Fibroblast of skin of right biceps (primary cell): ENCODE measurements at places on chromosomes 2 and 18.
A peak's percentile ranks its signal among the peaks of the same experiment; 100 is the strongest.

- no peak for DNase-seq
These were observed 105.8 kb upstream of the OTOS start for GRCh38 chr2:240246173-240246820.

GRCh38 chr2:240395896-240396622 is 39.4 kb upstream of the GPC1 start:
- no peak for DNase-seq

- no peak for DNase-seq
These were observed 65.7 kb downstream of the ACTR2 start for GRCh38 chr2:65293376-65293775.

- peak; percentile 42 for DNase-seq
These were observed 81.9 kb downstream of the TGOLN2 start for GRCh38 chr2:85245891-85246290.

GRCh38 chr2:42261518-42262195 is 92.5 kb downstream of the EML4 start:
- DNase-seq, result no peak

DNA sequence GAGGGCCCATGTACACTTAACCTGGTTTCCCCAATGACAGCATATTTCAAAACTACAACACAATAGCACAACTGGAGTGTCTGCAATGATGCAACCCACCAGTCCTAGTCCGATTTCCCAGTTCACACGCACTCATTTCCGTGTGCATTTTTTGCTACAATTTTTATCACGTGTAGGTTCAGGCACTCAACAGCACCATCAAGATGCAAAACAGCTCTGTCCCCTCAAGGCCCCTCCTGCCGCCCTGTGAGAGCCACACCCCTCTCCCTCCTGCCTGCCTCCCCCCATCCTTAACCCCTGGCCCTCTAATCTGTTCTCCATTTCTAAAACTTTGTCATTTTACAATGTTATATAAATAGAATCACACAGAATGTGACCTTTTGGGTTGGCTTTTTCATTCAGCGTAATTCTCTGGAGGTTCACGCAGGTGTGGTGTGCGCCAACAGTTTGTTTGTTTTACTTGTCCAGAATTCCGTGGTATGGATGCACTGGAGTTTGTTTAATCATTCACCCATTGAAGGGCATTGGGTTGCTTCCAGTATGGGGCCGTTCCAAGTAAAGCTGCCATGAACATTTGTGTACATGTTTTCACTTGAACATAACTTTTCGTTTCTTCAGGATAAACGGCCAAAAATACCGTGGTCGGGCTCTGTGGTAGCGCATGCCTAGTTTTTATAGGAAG is 8.4 kb downstream of the KCNIP3 start:
- no peak for DNase-seq

DNA sequence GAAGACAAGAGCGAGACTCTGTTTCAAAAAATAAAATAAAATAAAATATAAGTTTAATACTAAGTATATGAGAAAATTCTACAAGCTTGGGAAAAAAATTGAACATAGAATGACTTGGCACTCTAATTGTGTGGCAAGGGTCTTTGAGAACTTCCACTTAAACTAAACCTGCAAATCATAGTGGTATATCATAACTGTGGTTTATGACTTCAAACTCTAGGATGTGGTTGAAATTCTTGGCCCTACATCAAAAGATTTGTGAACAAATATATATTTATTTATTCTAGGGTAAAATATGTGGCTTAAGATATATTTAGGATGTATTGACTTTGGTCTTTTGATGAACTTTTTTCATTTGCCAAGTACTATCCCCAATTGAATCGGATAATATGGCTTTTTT is 3.1 kb upstream of the FAM171B start:
- DNase-seq, result peak; percentile 29

DNA sequence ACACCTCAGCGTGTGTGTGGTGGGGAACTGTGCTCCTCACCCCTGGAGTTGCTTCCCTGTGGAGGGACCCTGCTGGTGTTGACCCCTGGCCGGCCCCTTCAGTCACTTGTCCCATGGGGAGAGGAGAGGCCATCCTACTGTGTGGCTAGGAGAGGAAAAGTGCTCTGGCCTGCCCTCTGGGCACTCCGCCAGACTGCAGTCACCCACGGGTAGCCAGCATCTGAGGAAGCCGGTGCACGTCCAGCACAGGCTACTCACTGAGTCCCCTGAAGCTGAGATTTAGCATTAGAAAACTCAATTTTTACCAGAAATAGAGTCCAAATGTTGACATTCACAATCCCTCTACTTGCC is 211.5 kb upstream of the RAB6C start:
- DNase-seq, result no peak

DNA sequence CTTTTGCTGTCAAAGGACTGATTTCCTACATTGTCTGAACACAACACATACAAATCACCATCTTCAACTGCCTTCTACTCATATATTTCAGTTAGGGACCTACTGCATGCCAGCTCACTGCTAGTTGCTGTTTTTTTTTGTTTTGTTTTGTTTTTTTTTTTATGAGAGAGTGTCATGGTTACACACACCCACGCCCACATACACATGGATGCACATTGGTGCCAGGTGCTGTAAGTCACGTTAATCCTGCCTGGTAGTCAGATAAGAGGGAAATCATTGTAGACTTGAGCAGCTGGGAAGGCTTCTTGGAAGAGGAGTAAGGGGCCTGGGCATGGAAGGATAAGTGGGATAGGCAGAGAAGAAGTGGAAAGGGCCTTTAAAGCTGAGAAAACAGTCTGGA is 209.9 kb downstream of the TDRD15 start:
- no peak for DNase-seq

GRCh38 chr18:34659579-34660517 is 50.2 kb upstream of the DTNA start:
- DNase-seq, result peak; percentile 95

DNA sequence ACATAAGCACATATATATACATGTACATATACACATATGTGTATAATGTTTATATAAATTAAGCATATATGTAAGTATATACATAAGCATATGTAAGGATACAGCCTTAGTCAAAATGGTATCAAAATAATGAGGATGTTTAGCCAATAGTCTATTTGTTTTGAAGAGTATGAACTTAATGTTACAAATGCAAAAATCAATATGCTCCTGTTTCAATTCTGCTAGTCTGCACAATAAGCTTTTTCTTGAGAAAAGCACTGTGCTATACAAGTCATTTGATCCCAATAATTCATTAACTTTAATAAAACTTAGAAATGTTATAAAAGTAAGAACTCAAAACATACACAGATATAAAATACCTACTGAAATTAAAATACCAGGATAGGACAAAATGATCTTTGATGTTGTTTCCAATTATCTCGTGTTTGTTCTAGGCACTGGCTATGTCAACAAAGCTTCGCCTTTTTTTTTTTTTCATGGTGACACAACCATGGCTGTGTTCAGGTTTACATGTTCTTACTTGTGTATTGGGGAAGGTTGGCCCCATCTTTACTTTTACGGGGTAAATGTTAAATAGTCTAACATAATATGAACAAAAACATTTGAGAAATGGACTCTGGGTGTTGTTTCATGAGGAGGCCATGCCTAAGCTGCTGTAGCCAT is 271.1 kb upstream of the CDH19 start:
- no peak for DNase-seq

DNA sequence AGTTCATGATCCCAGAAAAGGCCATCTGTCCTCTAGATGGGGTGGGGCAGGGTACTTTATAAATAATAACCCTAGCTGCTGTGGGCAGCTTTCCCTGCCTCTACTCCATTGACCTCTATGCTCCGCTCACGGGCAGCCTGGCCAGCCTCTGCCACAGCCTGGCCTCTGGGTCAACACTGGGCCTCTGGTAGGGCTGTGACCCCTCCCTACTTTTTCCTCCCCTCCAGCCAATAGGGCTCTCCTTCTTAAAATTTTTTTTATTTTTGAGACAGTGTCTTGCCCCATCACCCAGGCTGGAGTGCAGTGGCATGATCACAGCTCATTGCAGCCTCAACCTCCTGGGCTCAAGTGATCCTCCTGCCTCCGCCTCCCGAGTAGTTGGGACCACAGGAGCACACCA is 4.1 kb upstream of the GAREM2 start:
- DNase-seq, result no peak

GRCh38 chr2:19051203-19051831 is 307.1 kb downstream of the OSR1 start:
- DNase-seq, result no peak

- no peak for DNase-seq
These were observed 334.6 kb upstream of the LRATD1 start for GRCh38 chr2:14297906-14298305.

- DNase-seq, result no peak
These were observed 246.0 kb downstream of the LDLRAD4 start for GRCh38 chr18:13464432-13465123.

DNA sequence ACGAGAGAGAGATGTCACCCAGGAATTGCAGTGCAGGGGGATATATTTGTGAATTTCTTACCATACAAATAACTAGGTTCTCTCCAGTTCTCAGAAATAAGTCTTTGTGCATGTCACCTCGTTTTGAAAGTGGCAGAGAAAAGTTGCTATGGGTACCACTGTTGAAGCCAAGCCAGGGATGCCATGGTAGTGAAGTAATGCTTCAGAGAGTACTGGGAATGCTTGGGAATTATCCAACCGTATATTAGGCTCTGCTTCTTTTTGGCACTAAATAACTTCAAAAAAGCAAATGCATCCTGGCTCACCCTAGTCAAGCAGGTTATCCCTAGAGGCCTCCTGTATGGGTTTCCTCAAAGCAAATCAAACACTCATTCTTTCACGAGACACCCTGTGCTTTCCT is 50.7 kb upstream of the DDX18 start:
- DNase-seq, result no peak

DNA sequence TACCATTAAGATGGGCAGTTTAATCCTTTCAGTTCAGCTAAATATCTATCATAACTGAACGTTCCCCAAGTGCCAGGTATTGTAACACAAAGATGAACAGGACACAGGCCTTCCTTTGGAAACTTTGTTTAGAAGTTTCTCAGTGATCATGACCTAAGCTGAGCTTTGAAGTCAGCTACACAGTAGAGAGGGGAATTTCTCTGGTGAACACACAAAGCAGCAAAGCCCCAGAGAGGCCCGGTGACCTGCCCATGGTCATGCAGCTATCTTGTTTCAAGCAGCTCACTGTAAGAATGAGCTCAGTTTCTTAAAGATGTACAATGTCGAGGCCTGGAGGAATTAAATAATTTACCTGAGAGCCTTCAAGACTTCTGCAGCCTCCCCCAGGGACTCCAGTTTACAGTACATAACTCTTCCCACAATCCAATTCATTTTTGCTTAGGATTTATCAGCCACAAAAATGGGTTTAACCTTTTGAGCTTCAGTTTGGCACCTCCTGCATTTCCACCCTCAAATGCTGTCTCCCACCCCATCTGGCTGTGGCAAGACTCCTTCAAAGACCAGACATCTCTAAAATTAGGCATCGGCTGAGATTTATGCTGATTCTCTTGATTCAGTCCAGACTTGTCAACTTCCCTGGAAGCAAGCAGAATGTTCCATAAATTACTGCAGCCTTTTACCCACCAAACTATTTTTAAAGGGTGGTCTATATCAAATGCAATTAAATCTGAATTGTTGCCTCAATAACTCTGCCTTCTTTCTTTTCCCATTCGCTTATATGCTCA is 325.6 kb downstream of the TXNL1 start:
- DNase-seq, result no peak

DNA sequence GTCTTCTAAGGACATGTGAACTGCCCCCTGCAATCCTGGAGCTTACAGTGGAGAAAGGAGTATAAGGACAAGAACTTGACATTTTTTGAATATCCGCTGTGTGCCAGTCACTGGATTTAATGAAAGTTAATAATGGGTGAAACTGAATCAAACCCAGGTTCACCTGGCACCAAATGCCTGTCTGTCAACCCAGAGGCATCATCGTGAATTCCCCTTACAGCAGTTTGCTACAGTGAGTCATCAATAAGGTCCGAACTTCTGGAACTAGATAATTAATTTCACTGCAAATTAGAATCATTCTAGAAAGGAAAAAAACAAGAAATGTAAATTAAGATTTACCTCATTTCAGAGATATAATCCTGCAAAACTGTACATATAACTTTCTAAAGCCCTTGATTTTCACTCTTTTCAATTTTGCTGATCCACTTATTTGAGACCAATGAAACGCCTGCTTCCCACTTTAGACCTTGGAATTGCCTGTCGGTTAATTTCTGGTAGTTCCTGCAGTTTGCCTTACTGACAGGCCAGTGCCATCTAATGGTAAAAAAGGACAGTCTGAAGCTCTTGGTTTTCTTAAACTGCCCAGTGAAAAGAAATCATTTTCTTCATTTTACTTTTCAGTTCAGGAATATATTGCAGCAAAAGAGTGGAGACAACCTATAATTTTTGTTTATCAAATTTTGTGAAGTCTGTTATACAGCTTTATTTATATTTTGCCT is 8.2 kb downstream of the DSG2 start:
- DNase-seq, result peak; percentile 16

- no peak for DNase-seq
These were observed 227.3 kb downstream of the ZBTB7C start for GRCh38 chr18:48181857-48182256.

DNA sequence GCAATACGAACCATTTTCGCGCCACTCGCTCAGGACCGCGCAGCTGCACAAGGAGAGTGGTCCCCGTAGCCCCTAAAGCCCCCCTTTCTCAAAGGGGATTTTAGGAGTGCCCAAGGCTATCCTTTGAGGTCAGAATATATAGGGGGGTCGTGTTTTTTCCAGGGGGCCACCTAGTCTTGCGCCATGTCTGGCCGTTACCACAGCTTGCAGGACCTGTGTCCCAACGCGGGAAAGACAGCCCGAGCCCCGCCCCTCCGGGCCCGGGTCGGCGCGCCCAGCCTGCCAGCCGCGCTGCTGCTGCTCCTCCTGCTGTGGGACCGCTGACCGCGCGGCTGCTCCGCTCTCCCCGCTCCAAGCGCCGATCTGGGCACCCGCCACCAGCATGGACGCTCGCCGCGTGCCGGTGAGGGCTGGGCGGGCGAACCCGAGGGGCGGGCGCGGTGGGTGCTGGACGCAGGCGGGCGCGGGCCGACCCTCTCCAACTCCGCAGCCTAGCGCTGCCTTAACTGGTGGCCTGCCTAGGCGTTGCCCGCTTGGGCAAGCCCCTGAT is at the start of gene CDCA7:
CDCA7 (plus strand) TSS at position 291 of the 550 bp plus-strand sequence; CDS start at position 383, 92 bp downstream.
- peak; percentile 75 for DNase-seq

- DNase-seq, result no peak
These were observed 1034.3 kb upstream of the POU3F3 start for GRCh38 chr2:103819599-103819998.

GRCh38 chr2:136394136-136395060 is 276.4 kb upstream of the CXCR4 start:
- DNase-seq, result no peak
